Fibroblast of skin of back (primary cell): ENCODE measurements at places on chromosomes 7 and 10.
A peak's percentile ranks its signal among the peaks of the same experiment; 100 is the strongest.

GRCh38 chr7:154438571-154439367, 386.6 kb downstream of the DPP6 start:
- DNase-seq: no peak

GRCh38 chr10:123550675-123551096, 115.5 kb upstream of the GPR26 start:
- no peak for DNase-seq

GRCh38 chr7:47470567-47471357, 111.1 kb downstream of the TNS3 start:
- DNase-seq: no peak

DNA sequence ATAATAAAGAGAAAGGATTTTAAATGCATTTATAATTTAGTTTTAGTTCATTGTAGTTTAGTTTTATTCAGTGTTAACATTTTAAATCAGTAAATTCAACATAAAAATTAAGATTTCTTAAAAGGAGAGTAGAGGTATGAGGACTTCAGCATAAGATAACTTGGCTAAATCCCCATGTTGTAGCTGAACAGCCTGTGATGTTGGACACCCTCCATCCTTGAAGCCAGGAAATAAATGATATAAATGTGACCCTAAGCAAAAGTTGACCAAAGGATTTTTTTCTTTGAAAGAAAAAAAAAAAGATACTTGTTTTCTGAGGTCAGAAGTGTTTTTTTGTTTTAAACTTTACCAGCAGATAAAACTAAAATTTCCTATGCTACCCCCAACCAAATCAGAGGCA, 48.7 kb downstream of the GNAI1 start:
- no peak for DNase-seq

- DNase-seq: no peak
These were observed 84.2 kb downstream of the REEP3 start for GRCh38 chr10:63605197-63605967.

DNA sequence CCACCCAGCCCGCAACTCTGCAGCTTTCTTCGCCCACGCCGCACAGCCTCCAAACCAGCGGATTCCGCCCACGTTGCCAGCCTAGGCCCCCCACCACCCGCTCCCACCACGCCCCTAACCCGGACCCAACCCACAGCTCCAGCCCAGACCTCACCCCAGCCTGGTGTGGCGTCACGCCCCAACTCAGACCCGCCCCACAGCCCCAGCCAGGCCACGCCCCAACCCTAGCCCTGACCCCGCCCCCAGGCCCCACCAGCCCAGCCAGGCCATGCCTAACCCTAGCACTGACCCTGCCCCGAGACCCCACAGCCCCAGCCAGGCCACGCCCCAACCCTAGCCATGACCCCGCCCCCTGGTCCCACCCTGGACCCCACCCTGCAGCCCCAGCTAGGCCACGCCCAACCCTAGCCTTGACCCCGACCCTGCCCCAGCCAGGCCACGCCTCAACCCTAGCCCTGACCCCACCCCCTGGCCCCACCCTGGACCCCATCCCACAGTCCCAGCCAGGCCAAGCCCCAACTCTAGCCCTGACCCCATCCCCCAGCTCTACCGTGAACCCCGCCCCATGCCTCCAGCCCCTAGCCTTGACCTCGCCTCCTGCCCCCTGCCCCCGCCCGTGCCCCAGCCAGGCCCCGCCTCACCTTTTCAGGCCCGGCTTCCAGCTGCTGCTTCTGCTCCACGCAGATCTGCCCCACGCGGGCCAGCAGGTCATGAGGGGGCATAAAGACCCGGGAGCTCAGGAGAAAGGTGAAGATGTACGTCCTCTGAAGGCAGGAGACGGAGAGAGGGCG, 64.0 kb downstream of the RASGEF1A start:
- no peak for DNase-seq

GRCh38 chr10:115432188-115432819, 339.1 kb downstream of the ATRNL1 start:
- DNase-seq: peak; percentile 25

- DNase-seq: no peak
These were observed 611.1 kb upstream of the COBL start for GRCh38 chr7:51927738-51928137.

- DNase-seq: no peak
These were observed 311.9 kb upstream of the HGF start for GRCh38 chr7:82081644-82082224.

DNA sequence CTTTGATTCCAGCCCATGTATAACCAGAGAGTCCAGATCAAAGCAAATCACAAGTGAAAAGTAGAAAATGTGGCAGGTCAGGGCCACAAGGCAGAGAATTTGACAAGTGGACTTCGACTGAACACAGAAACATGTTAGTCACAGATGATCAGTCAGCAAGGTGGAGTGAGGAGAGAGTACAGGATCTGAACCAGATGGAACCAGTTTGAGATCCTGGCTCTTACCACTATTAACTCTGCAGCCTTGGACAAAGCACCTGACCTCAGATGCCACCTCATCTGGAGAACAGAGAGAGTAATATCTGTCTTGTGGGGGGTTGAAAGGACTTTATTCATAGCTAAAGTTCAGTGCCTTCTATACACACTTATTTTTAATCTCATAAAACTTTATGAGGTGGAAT, 4.4 kb downstream of the MRLN start:
- DNase-seq: no peak

DNA sequence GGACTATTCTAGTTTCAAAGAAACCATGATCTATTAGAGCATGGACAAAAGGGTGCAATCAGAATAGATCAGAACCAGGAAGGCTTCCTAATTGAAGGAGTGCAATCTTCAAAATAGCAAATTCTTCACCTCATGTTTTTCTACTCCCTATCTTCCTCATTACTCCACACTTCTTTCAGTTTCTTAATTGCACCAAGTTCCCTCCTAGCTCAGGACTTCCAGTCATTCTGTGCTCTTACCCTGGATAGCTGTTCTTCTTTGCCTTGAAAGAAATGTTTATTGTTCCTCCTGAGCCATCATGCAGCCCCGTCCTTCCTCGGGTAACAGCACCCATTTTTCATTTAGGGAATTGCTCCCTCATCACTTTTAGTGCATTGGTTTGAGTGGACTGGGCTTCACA, 23.1 kb downstream of the TRPV5 start:
- DNase-seq: no peak

GRCh38 chr7:117283371-117283770, 39.5 kb downstream of the WNT2 start:
- peak; percentile 95 for DNase-seq

DNA sequence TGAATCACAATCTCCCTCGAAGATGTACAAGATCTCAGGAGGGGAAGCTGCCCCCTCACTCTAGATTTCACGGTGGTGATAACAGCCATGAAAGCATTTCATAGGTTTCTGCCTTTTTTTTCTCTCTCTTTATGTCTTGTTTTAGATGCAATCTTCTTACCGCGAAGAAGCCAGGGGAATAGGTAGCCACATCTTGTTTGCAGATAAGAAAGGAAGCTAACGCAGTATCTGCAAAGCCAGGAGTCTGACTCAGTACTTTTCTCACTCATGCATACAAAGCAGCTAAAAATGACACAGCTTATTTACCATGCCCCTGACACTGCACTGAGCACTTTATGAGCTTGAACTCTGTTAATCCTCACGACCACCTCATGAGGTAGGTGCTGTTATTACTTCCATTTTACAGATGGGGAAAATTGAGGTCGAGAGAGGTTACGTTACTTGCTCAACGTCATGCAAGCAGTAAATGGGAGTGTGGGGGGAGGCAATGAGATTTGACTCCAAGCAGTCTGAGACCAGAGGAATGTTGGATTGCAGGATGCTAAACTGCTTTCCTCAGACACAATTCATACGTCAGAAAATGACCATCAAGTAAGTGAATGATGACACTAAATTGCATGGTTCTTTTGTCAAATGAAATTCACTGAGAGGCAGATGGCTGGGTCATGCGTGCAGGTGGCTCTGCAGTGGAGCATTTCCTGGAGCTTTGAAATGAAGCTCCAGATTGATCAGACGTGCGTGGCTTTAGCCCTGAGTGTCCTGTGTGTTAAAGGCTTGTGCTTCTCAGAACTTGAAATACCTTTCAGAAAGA, 3.3 kb downstream of the MAP3K8 start:
- peak; percentile 43 for DNase-seq

DNA sequence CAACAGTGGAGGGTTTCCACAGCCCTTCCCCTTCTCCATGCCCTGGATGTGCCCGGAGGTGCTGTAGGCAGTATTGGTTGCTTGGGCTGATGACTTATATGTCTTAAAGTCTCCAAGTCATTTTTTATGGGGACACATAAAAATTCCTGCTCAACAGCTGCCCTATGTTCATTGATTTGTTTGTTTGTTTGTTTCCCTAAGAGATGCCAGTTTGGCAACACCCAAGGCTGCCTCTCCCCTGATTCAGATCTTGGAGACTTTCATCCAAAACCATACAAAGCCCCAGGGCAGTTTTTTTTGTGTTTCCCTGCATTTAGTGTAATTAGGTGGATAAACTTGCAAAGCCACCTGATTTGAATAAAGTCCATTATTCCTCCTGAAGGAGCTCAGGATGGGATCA, 115.3 kb downstream of the PLPP4 start:
- no peak for DNase-seq

DNA sequence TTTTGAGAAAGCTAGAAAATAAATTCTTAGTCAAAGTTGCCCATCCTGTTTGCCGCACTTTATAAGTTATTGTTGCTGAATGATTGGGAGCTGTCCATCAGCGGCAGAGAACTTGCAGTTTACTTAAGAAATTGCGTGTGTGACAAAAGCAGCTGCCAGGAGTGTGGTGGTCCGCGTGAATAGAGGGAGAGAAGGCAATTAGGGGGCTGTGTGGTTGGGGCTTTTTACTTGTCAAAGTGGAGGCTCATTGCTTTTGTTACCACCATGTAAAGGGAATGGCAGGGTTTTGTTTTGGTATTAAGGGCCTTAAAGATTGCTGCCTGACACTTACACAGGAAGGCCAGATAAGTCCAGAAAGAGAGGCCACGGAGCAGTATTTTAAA, 177.8 kb downstream of the TCF7L2 start:
- no peak for DNase-seq

DNA sequence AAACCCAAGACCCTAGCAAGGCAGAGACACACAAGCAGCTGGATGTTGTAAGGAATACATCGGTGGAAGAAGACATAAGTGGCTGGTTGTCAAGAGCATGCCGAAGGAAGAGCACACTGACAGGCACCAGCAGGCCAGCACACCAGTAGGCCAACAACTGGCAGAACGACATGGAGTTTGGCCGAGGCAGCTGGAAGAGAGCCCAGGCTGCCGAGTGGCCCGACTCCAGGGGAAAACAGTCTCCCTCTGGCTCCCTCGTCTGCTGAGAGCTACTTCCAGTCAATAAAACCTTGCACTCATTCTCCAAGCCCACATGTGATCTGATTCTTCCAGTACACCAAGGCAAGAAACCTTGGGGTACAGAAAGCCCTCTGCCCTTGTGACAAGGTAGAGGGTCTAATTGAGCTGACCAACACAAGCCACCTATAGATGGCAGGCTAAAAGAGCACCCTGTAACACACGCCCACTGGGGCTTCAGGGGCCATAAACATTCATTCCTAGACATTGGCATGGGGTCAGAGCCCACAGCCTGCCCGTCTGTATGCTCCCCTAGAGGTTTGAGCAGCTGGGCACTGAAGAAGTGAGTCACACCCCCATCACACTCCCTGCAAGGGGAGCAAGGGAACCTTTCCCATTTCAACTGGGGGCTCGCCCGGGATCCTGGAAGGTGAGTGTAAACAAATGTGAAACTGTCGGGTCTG, 14.7 kb upstream of the TNS3 start:
- no peak for DNase-seq

DNA sequence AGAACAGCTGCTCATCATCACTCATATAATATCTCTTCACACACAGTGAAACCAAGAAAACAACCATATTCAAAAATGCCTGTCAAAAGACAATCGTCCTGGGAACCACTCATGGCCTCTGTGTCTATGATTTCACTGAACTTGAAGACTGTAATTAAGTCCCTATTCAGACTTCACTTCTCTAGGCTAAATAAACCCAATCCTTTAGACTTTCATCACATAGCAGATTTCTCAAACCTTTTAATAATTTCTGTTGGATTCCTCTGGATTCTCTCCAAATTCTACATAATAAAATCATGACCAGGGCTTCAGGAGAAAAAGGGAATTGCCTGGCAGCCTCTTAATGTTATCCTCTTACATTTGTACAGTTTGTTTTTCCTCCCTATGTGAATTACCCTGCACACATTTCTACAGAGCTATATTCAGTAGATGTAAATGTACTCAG, 201.1 kb downstream of the LRRN3 start:
- DNase-seq: peak; percentile 41

DNA sequence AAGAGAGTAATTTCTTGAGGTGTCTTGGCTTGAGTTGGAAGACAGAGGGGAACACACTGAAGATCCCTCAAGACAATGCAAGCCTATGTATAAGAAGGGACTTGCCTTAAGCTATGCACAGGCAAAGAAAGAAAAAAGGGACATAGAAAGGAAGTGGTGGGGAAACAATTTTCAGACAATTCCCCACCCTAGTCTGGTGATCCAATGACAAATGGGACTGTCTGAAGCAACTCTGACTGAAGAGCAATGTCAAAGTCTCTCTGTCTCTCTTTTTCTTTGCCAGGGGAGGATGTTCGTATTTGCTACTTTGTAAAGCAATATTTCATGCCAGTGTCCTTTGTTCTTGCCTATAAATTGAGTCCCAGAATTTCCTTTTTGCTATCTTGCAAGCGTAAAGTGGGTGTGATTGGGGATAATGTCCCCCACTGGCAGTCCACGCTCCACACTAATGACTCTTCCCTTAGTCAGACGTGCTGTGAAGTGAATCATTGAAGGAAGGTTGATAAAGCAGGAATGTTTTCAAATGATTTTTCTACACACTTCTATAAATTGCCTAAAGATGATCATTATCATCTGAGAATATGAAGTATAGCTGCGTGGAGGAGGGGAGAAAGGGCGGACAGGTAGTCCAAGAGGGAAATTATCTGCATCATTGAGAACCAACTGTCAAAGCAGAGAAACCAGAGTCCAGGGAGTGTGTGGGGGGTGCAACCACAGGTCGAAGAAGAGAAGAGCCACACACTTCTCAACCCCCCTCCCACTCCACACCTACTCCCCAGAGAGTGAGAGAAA, 243.8 kb upstream of the ETV1 start:
- peak; percentile 53 for DNase-seq

DNA sequence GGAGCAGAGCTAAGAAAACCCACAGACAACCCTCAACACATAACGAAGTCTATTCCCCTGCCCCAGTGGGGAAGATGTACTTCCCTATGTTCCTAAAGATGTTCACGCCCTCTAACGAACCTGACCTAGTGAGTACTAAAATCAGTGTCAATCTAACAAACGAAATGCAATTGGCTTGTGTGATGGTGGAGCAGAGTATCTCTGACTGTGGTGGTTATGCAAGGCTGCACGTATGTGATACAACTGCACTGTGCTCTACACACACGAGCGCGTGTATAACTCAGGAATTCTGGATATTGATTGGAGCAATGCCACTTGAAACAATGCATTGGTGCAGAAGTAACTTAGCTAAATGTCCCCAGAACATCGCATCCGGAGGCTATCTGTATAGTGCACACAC, 1.3 kb downstream of the ANKRD16 start:
- DNase-seq: peak; percentile 44

GRCh38 chr10:69792341-69792740, 9.4 kb upstream of the COL13A1 start:
- DNase-seq: no peak
